NCI-H1092 treated with DMSO at 0.1 percent for 48 hours (cell line): ENCODE measurements at places on chromosomes 2 and 18.

DNA sequence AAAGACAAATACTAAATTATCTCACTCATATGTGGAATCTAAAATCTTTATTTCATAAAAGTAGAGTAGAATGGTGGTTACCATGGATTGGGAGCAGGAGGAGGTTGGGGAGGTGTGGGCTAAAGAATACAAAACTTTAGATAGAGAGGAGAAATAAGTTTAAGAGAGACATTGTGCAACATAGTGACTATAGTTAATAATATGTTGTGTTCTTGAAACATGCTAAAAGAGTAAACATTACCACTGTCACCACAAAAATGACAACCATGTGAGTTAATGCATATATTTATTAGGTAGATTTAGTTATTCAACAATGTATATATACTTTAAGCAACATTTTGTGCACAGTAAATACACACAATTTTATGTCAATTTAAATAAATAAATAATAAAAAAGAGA, 128.5 kb upstream of the COL3A1 start:
- no peak for DNase-seq

DNA sequence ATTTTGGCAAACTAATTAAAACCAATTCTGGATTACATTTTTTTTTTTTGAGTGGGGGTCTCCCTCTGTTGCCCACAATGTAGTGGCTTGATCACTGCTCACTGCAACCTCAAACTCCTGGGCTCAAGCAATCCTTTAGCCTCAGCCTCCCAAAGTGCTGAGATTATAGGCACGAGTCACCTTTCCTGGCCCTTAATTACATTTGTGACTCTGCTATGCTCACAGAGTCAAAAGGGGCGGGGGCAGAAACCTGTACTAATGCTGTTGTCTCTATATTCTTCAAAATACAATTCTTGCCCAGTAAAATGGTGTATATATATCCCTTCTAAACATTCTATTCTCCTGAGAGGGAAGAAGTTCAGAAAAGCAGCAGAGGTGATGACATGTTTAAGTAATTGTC, 23.2 kb downstream of the PRKD3 start:
- DNase-seq, result no peak

DNA sequence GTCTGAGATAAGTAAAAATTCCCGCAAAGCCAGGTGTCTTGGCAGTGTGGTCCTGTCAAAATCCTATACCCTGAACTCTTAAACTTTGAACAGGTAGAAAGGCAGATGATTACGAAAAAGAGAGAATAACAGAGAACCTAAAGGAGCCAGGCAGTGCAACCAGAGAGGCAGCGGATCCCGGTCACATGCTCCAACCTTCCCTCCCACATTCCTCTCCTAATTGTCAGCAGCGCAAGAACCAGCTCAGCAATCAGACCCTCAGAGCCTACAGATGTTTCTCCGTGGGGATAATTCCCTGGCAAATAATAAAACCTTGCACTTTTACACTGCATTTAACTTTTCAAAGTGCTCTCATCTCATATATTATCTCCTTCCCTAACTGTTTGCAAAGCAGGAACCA, 124.8 kb downstream of the EPHA4 start:
- DNase-seq, result no peak

GRCh38 chr18:76488190-76488589, 6.9 kb downstream of the ZNF516 start:
- DNase-seq, result no peak

DNA sequence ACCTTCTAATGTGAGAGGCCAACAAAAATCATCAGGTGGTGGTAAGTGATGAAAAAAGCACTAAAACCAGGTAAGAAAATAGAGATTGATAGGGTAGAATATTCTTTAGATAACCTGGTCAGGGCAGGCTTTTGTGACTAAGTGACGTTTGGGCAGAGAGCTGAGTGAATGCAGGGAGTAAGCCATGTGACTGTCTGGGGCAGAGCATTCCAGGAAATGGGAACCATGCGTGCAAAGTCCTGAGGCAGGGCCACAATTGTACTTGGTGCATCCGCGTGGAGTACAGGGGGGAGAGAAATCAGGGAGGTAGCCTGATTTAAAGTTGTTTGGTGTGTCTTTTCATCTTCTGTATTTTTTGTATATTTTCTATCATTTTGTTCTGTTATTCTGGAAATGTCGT, 102.5 kb downstream of the LYPD6B start:
- no peak for DNase-seq

DNA sequence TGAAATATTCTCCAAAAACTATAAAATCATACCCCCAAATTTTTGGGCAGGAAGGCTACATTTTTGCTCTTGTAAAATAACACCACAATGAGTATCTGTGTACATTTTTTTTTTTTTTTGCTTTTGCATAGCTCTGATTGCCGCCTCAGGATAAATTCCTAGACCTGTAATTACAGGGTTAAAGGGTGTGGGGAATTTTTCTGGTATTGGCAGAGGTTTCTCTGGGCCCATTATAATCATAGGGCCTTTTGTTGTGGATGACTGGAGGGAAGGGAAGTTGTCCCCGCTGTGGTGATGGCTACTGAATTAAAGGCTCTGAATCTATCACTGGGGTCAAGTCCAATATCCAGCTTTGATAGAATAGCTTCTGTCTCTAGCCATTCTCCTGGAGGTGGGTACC, 26.6 kb downstream of the CCDC195 start:
- DNase-seq, result no peak

DNA sequence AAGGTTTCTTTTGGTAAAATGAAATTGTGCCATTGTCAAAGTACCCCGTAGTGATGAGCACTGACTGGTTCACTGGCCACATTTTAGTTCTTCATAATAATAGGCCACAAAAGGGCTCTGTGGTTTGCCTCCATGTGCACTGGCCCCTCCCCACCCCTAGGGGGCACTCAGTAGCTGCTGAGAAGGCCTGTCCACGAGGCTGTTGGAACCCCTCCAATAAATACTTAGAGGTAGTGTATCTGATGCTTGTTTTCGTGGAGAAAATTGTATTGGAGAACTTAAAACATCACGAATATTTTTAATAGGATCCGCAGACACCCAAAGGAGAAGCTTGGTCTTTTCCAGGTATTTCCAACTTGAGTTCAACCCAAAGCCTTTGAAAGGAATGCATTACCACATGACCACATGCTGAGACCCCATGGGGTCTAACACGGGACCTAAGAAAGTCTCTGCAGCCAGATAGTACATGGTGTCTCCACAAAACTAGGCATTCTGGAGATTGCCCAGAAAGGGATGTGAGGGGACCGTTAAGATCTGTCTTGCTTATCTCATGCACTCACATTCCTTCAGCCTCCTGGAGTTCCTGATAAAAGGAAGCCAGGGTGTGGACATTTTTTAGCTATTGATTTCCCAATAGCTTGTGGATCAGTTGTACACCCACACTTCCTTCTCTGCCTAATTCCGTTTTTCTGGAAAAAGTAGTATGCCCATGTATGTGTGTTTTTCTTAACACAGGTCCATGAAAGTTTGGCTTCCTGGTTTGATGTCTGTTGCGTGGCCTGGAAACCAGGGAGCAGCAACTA, 28.5 kb upstream of the NOSTRIN start:
- DNase-seq, result peak; percentile 4

DNA sequence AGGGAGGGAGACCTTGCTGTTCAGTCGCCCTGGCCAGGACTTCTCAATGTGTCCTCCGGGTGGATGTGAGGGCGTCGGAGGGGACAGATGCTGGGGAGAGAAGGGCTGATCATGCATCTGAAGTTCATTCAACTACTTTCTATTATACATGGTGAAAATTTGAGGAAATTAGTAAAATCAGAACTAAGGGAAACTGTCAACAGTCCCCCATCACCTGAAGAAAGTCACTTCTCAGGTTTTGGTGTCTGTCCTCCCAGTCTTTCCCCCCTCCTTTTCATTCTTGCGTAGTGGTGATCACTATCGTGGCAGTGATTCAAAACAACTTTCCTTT, 17.4 kb upstream of the ACKR3 start:
- no peak for DNase-seq
